GM18507 (cell line): ENCODE measurements at places on chromosomes 5 and 9.

DNA sequence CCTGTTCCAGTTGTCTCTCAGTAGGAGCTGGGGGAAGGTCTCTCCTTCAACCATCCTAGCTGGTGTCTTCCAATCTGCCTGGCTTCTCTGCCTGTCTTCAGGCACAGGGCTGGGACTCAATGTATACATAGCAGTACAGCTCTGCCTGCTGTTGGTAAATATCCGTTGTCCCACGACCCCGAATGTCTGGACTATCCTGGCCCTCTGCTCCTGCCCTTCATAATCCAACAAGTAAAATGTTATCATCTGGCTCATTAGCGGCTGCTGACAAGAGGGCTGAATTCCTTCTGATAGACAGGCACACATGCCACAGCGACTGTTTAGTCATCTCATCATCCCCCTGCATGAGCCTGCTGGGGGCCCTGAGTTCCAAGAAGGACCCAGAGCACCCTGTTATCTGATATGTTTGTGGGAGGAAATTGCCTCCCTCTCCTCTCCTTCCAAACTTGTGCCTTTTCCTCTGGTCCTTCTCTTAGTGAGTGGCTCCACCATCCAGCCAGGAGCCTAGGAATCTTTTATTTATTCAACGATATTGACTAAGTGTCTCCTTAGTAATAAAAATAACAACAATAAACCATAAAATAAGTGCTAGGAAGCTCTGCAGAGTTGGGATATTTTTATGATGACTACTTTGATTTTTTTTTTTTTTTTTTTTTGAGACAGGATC is 29.5 kb upstream of the TGFBR1 start:
- no peak for DNase-seq

GRCh38 chr9:72363236-72363635 is 1.8 kb downstream of the ZFAND5 start:
- no peak for DNase-seq

DNA sequence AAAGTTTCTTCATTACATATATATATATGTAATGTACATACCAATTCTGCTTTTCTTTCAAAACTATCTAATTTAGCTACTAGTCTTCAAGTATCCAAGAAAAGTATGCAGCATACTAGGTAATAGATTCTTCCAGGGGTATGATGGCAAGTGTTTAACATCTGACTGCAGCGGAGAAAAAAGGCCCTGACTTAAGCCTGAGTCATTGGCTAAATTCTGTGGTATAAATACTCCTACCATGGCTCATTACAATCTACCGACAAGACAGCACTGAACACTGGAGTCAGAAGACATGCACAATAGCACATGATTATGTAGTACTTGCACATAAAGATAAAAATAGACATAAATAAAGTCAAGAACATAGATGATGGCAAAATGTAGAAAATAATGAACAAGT is 439.9 kb downstream of the BRINP1 start:
- no peak for DNase-seq

- DNase-seq, result no peak
Measured at GRCh38 chr5:73644385-73644963, 18.5 kb downstream of the ARHGEF28 start.

- no peak for DNase-seq
Measured at GRCh38 chr9:136191099-136191959, 13.6 kb downstream of the LHX3 start.
